ENCODE measurements at places on chromosomes 2 and 18.

DNA sequence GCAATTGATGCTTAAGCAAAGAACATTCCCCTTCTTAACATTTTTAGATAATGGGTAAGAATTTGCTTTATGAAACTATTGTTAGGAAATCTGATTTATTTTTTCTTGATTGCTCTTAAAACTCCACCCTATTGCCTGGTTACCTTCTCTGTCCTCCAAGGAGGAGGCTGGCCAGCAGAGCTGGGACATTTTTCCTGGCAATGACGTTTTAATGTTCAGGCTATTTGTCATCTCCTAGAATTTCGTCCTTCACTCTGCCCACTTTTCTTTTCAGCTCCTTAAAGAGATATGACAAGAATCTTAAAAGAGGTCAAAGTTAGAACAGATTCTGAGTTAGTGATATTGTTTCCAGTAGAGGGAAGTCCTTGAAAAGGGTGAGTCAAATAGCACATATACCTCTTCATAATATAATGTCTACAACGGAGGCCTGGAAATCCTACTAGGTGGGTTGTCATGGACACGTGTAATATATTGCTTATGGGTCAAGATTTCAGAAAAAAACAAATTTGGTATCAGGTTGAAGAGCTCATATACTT is 141.0 kb downstream of the CMPK2 start:
- DNase-seq = no peak

- no peak for DNase-seq
Measured at GRCh38 chr2:145771525-145771924, 1251.6 kb upstream of the ZEB2 start.

DNA sequence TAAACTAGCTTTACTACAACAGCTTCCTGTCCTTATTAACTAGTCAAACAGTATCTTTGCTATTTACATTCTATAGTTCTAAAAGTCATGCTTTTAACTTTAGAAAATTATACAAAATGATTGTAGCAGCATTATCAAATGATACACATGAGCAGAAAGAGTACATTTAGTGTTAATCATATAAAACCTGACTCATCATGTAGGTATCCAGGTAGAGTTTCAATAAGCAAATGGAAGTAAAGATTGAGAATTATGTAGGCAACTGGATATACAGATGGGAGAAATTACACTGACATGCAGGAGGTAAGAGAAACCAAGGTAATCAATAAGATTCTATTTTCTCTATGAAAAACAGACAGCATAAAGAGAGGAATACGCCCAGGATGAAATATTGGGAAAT is 33.8 kb downstream of the TRIP12 start:
- DNase-seq = no peak

- no peak for DNase-seq
Measured at GRCh38 chr2:156445296-156446220, 9.4 kb downstream of the GPD2 start.

- no peak for DNase-seq
Measured at GRCh38 chr2:236781933-236782816, 212.6 kb downstream of the ACKR3 start.

GRCh38 chr2:225865468-225865867 is 466.0 kb downstream of the NYAP2 start:
- no peak for DNase-seq

- DNase-seq = no peak
Measured at GRCh38 chr2:218219934-218220333, 2.9 kb downstream of the ARPC2 start.

GRCh38 chr2:71613953-71614925 is 160.9 kb downstream of the DYSF start:
- DNase-seq = no peak

- DNase-seq = no peak
Measured at GRCh38 chr18:12091538-12092141, 2.0 kb upstream of the ANKRD62 start.

DNA sequence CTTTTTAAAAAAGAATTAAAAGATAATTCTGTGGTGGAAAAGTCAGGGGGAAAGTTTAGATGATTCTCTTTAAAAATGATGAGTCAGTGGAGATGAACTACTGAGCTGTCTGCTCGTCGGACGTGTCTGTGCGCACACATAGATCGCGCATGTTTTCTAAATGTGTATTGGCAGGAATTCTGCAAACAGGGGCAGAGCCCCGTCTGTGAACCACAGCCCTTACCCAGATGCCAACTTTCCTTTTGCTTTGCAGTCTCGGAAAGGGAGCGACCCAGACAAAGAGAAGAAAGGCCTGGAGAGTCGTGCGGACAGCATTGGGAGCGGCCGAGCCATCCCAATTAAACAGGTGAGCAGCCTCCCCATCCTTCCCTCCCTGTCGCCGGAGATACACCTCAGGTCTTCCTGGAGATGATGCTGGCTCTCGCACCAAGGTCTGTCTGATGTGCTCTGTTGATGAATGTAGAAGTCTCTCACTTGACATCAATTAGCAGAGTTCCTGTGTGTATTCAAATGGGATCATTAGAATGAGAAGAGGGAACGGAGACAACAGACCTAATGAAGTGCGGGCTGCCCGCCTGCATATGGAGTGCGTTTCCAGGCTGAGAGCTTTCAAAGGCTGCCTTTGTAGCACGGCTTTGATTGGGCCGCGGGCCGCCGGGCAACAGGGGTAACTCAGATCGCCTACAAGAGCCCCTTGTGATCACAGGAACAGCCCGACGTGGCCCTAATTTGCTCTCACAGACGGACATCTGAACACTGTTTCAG is 313.3 kb downstream of the AGAP1 start:
- DNase-seq = no peak

DNA sequence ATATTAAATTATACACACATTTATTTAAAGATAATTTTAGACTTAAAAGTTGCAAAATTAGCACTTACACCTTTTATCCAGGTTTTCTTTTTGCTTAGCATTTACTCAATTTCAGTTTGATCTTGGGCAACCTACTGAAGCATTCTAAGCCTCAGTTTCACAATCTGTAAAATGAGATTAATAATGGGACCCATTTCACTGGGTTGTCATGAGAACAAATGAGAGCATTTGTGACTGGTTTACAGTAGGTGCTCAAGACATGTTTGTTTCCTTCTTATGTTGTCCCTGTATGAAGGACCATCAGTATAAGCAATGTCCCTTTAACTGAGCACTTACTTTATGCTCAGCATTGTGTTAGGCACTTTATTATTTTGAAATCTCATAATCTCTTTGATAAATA is 4.8 kb upstream of the FBLN7 start:
- no peak for DNase-seq

DNA sequence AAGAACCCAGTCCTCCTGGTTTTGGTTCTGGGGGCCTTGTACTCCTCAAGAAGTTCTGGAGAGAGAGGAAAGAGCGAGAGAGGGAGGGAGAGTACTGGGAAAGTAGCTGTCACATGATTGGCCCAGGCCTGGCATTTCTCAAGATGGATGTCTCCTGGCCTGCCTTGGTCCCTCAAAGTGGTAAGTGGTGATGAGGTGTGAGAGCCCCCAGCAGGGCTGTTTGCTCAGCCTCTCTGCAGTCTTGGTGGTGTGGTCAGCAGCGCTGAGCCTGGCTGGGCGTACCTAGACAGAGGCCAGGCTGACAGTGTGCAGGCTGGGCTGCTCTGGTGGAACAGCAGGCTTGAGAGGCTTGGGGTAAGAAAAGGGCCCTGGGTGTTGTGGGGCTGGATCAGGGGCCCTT is 2.5 kb downstream of the SPEG start:
- DNase-seq = no peak

DNA sequence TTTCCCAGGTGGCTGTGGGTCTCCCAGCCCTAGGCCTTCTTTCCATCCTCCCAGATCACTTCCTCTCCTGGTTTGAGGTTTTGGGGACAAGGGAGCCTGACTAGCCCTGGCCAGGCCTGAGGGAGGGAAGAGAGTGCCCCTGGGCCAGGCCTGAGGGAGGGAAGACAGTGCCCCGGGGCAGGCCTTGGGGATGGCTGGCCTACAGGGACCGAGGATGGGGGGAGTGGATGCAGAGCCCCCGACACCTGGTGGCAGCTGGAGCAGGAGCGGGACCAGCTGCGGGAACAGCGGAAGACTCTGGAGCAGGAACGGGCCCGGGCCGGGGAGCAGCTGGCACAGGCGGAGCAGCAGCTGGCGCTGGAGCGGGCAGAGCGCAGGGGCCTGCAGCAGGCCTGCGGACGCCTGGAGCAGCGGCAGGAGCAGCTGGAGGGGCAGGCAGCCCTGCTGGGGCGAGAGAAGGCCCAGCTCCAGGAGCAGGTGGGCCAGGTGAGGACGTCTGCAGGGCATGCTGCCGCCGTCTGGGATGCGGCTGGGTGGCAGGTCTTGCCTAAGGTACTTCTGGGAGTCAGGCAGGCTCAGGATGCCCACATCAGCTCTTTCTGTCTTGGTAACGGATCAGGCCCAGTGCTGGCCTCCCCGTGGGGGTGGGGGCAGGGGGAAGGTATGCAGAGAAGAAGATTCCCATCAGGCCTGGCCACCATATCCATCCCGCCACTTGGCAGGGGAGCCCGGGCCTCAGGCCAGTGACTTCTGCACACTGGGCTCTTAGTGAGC is 29.2 kb downstream of the CROCC2 start:
- DNase-seq = no peak

DNA sequence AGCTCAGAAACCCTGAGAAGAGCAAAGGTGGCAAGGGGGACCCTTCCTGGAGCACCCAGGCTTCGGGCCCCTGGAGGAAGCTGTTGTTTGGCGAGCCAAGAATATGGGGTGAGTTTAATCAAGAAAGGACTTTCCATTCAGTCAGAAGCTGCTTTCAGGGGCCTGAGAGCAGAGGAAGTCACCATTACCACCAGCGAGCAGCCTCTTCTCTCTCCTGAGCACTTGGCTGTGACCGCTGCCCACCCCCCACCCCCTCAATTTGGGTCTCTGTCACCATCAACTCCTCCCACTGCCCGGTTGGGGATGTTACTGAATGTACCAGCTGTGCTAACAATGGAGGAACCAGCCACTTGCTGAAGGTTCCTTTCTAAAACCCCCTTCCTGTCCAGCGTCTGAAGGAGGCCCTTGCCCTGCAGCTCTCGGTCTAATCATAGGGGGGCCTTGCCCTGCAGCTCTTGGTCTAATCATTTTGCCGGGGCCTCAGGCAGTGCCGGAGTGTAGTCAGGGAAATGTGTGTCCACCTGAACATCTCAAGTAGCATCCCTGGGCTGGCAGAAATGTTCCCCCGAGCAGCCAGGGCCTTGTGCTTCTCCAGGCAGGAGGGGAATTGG is 943 bp downstream of the INPP5D start:
- no peak for DNase-seq

DNA sequence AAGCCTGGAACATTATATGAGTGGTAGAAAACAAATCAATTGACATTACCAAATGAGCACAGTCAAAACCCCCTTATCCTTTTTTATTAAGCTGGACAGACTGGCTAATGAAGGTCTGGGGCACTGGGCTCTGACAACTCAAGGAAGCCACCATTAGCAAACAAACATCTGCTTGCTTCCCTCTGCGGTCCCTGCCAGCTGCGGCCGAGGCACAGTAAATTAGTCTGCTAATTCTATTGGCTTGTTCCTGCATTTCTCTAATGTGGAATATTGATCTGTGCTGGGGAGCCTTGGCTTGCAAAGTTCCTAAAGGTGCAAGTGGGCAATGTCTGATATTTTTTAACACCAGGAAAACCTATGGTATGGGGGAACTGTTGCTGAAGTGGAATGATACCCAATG is 300.3 kb downstream of the MTX2 start:
- no peak for DNase-seq

DNA sequence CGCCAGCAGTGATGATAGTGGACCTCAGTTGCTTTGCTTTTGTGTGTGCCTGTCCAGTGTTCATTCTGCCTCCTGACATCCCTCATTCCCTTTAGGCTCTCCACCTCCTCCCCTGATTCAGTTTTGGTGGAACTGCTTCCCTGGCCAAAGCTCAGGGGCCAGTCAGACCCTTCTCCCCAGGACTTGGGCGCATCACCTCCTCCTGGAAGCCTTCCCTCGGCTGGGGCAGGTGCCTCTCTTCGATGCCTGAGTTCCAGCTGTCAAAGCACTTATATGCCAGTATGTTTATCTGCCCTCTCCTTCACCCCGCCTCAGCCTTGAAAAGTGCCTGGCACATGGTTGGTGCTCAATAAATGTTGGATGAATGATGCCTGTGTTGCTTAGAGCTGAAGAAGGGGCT is 11.5 kb downstream of the NMUR1 start:
- no peak for DNase-seq

GRCh38 chr18:14978962-14979535 is 231.1 kb downstream of the ANKRD30B start:
- DNase-seq = no peak

GRCh38 chr2:106570316-106570715 is 83.2 kb downstream of the CD8B2 start:
- no peak for DNase-seq

DNA sequence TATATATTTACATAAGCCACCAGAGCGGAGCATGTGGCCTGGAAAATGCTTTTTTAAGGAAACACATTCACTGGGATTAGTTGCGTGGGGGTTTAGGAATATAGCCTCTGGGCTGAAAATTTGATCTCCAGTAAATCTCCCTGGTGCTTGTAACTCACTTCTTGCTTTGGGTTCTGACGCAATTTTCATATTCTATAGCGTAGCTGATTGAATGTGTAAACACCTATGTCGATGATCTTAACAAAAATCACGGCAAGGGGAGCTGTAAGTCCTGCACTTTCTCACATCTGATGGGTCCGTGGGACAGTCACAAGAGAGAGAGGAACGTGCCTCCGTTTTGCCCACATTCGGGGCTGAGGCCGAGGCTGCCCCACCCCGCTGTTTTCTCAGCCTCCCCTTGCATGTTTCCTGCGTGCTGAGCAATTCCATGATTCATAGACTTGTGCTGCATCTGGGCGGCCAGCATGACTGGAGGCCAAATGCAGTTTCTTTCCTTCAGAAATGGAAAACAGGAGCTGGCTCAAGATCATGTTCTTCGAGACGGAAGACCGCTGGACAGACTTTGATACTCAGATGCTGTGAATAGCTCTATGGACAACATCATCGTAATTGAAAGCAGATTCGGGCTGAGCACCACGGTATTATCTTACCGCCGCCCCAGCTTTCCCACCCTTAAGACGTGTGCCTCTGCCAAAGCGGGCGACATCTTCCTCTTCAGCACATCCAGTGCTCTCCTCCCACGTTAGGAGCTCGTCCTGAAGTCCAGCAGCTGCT is 109.2 kb downstream of the TMEM18 start:
- DNase-seq = no peak

DNA sequence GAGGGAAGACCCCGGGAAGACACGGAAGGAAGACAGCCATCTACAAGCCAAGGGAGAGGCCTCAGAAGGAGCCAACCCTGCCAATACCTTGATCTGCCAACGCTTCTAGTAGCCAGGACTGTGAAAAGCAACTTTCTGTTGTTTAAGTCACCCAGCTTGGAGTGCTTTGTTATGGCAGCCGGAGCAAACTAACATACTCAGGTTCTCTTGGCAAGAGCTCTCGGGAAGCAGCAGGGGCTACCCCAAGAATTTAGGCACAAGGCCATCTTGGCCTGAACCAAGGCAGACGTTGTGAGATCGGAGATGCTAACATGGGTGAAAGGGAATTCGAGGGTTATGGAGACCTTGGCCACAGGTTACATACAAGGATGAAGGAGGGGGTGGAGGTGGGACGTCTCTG is 78.6 kb upstream of the KLHL29 start:
- DNase-seq = no peak

GRCh38 chr2:37733251-37733650 is 61.8 kb upstream of the CDC42EP3 start:
- no peak for DNase-seq
